ENCODE measurements at places on chromosomes 13 and 19. TPM values are rescaled to one million over a fixed set of nuclear protein-coding genes. Genes with fewer than 3 reads are reported as not detected.

Gene CDX2
- total RNA-seq = not detected

Gene C19orf18
- total RNA-seq = 0.49 TPM

- DNase-seq = no peak
Measured at GRCh38 chr13:73767747-73768315, 366.4 kb downstream of the KLF12 start.

Gene KPTN
- total RNA-seq = 11.2 TPM

Gene GNG7
- 3.2 TPM for total RNA-seq

DNA sequence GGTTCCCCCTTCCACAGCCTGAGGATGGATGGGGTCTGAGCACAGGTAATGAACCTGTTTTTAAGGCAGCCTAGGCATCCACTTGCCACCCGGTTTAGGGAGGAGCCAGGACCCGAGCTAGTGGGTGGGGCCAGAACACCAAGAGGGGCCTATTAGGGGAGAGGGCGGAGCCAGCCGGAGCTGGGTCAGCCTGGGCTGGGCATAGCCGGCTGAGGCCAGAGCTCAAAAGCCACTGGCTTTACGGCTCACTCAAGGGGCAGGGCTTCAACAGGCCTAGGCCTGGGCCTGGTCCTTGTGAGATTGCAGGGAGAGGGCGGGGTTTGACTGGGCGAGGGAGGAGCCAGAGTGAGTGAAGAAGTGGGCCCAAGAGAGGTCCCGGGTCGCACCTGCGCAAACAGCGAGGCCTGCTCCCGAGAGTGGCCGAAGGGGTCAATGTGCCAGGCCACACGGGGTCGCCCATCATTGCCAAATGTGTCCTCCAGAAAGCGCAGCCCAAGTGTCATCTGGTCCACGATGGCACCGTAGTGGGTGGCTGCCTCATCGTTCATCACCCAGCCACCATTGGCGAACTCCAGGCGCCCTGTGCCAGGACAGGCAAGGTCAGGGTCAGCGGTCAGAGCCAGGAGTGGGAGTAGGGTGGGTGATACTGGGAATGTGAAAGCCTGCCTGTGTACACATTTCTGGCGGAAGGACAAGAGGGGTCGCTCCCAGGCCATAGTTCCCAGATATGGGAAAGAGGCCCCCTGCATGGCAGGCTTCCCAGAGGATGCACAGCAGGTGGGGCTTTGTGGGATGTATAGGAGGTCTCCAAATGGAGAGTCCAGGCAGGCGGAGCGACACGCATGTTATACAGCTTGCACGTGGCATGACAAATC is 1.9 kb downstream of the MAN2B1 start:
- DNase-seq = no peak
